ENCODE measurements at places on chromosomes 12 and 14.

- DNase-seq, result peak; percentile 27
These were observed 6.8 kb downstream of the KRT2 start for GRCh38 chr12:52645120-52645761.

DNA sequence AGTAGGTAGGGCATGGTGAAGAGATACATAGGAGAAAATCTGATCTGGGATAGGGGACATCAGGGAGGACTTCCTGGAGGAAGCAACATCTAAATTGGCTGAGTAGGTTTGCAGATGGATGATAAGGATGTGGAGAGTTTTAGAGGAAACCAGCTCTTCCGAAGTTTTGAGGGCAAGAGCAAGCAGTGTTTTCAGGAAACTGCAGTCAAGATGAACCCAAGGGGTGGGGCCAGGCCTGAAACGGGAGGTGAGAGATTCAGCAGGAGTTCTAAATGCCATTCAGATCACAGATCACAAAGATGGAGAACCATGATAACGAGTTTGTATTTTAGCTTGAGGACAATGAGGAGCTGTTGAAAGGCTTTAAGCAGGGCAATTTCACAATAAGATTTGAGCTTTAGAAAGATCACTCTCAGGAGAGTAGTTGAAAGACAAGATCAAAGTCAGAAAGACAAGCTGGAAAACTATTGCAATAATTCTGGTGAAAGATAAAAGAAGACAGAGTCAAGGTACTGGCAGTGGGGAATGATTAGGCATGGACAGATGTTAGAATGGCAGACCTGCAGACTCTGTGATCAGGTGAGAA lies 70.1 kb upstream of the PLXNC1 start:
- DNase-seq, result no peak

DNA sequence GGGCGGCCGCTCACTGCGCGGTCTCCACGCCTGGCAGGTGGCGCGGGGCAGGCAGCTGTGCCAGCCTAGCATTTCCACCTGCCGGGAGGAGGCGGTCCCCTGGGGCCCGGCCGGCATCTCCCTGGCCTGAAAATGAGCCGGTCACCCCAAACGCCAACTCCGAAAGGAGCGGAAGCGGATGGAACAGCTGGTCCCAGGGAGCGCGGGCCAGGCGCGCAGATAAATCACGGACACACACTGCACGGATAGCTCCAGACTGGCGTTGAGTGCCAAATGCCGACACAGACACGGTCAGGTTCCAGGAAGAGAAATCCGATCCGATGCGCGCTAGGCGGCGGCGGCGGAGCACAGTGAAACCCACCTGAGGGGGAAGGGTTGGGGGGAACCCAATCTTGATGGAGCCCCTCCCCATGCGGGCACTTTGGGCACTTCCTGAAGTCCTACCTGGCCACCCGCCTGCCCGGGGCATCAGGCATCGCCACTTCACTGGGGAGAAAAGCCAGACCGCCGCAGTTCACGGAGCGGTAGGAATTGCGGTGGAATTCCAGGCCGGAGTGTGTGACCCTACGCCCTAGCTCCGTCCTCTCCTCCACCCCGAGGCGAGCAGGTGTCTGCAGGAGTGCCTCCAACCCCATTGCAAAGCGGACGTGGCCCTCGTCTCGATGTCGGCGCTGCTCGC lies 624 bp upstream of the PLEKHD1 start:
- no peak for DNase-seq

DNA sequence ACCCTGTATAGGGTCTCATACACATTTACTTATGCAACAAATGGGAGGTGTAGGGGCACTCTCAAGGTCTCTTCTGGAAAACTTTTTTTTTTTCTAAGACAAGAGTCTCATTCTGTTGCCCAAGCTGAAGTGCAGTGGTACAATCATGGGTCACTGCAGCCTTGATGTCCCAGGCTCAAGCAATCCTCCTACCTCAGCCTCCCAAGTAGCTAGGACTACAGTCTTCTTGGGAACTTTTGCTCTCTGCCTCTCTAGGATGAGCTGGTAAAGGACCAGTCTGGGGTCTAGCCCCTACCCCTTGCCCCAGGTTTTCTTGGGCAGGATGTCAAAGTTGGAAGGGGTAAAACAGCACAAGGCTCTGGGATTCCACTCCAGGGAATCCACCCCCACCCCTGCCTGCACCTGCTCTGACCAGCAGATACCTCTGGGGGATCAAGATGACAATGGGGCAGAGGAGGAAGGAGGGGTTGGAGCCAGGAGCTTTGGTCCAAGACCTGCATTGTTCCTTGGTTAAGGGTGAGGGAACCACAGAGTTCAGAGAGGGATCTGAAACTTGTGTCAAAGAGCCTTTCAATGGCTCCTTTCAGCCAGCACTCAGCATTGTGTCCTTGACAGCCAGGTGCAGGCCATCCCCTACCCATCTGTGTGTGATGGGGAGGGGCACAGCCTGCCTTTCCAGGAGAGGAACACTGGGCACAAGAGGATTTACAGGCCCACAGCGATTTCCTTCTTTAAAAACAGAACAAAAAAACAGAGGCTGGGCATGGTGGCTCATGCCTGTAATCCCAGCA lies 12.2 kb downstream of the CTDSP2 start:
- no peak for DNase-seq

DNA sequence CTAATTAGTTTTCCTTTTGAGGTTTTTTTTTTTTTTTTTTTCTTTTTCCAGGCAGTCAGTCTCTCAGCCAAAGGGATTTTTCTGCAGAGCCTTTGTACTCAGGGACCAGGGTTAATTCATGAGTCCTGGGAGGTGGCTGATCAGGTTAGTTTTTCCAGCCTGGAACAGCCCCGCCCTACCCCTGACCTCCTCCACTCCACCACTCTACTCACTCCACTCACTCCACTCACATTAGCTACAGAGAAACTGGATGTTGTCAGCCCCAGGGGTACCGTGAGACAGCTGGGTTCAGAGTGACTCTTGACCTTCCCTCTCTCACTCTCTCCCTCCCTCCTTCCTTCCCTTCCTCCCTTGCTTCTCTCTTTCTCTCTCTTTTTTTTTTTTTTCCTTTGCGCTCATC lies 161.0 kb downstream of the CRADD start:
- DNase-seq, result no peak

DNA sequence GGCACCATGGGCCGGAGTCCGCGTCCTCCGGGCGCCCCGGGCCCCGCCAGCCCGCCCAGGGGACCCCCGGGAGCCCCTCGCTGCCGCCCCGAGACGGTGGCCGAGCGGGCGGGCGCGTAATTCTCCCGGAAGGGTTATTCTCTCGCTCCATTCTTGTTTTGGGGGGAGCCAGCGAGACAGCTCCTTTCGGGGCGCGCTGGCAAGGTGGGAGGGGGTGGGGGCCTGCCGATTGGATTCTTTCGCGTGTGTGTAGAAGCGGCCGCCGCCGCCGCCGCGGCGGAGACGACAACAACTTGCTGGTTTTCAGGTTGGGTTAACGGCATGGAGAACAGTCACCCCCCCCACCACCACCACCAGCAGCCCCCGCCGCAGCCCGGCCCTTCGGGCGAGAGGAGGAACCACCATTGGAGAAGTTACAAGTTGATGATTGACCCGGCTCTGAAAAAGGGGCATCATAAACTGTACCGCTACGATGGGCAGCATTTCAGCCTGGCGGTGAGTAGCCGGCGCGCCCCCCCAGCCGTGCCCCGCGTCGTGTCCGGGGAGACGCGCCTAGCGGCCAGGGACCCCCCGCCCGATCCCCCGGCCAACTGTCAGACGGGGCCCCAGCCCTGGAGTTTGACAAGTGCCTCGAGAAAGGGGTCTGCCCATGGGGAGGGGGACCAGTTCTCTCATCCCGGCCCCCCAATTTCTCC lies 755 bp downstream of the SETD1B start:
- DNase-seq, result no peak
